ENCODE measurements at places on chromosomes 4 and X.

- no peak for DNase-seq
These were observed 145.8 kb upstream of the ATP6AP2 start for GRCh38 chrX:40434947-40435346.

DNA sequence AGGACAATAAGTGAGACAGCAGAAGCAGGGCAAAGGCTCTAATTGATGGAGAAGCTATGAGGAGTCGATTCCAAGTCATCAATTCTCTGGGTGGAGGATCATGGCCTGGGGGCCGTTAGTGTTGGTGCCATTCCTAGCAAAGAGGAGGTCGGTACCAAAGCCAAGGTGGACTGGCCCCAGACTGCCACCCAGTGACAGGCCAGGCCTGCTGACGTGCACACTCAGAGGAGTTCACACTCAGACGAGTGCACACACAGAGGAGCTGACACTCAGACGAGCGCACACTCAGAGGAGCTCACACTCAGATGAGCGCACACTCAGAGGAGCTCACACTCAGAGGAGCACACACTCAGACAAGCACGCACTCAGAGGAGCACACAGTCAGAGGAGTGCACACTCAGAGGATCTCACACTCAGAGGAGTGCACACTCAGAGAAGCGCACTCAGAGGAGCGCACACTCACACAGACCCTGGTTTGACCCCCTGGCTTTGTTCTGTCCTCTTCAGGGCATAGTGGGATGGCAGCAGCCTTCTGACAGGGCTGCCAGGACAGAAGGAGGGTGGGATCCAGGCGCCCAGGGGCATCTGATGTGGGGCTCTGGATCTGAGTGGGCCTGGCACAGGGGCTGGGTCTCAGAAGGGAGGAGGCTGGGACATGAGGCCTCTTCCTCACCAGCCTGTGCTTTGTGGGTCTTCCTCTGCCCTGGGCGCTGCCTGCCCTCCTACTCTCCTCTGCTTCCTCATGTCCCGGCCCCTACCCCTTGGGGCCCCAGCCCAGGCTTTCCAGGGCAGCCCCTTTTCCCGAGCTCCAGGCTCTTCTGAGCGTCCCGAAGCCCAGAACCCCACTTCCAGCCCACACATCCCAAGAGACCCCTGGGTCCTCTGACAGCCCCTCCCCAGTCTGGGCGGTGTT, 41.7 kb upstream of the NKX1-1 start:
- DNase-seq = no peak

- no peak for DNase-seq
These were observed 13.5 kb downstream of the PRKX start for GRCh38 chrX:3699821-3700381.

DNA sequence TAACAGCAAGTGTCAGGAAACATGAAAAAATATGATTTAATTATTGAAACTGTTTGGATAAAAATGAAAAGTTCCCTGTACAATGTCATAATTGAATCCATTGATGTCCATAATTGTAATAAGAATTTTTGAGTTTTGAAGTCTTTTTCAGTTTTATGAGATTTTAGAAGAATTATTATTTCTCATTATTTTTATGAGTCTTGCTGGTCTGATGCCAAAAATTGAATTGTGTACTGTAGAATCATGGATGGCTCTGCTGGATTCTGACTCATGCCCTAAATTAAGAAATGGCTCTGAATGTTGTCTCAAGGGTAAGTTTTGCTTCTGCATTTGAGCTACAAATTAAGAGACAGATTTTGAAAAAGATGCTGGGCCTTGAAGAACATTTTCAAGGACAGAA, 132.8 kb upstream of the MAP9 start:
- no peak for DNase-seq

- DNase-seq = no peak
These were observed 299.5 kb upstream of the CLNK start for GRCh38 chr4:10983885-10984640.

- no peak for DNase-seq
These were observed 114.0 kb downstream of the BCOR start for GRCh38 chrX:39983715-39984114.

GRCh38 chr4:71287305-71287704, 51.5 kb upstream of the SLC4A4 start:
- DNase-seq = no peak

- DNase-seq = no peak
These were observed 1.5 kb upstream of the TMA16 start for GRCh38 chr4:163492951-163493504.
